Astrocyte (in vitro differentiated cells and primary cell): ENCODE measurements at places on chromosomes 1 and 21. TPM values are rescaled to one million over a fixed set of nuclear protein-coding genes. Genes with fewer than 3 reads are reported as not detected.
A peak's percentile ranks its signal among the peaks of the same experiment; 100 is the strongest.

DNA sequence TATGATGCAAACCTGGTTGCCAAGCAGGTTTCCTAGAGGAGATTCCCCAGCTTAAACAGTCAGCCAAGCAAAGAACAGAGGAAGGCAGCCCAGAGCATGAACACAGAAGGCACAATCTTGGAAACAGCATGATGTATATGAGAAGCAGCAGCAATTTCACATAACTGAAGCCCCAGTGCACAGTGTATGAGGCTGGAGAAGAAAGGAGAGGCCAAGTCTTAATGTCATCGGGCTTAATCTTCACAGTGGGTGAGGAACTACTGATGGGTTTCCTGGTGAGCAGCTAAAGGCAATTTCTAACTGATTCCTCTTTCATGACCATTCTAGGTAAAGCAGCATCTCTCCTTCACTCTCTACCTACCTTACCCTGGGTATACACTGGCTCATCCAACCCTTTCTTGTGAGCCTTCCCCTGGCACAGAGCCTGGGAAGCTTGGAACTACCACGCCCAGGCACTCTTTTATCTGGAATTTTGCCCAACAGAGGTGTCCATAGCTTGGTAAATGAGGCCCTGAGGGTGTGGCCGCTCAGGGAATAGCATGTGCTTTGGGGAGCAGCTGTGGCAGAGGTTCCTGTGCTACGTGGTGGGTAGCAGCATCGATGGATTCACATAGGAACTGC lies 22.0 kb downstream of the FYB2 start:
- DNase-seq: no peak

- no peak for DNase-seq
Measured at GRCh38 chr1:58837886-58838285, 54.0 kb upstream of the JUN start.

DNA sequence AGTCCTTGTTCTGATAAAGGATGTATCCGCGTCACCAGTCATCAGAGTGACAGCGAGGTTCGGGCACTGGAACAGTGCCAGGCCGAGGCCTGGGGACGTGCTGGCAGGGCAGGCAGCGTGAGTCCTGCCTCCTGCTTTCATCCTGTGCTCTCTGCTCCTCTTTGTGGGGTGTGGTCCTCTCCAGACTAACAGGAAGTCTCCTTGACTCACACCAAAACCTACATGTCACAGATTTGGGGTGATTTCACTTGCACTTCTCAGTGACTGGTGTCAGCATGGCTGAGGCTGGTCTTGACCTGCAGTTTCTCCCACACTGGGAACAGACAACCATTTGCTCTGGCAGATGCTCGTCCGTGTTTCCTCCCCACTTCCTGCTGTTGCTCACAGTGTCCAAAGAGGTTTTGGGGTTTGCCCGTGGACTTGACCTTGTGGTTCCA lies 8.8 kb upstream of the NLRP3 start:
- DNase-seq: no peak

DNA sequence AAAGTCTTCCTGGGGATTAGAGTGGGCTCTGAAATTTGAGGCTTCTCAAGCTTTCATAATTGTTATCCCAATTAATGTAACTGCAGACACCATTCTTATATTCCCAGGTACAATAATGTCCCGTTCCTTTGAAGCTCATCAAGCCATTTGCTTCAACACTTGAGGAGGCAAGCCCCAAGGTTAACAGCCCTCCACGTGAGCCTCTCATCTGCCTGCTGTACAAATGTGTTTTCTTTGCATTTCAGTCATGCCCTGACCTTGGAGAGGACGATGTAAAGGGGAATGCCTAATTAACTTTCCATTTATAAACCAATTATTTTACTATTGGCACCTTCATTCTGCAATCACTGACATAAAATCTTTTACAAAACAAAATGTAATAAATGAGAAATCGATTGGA lies 106.3 kb downstream of the SETD4 start:
- no peak for DNase-seq

COL6A2 gene
- 120 and 194 TPM in 2 replicates for total RNA-seq

DNA sequence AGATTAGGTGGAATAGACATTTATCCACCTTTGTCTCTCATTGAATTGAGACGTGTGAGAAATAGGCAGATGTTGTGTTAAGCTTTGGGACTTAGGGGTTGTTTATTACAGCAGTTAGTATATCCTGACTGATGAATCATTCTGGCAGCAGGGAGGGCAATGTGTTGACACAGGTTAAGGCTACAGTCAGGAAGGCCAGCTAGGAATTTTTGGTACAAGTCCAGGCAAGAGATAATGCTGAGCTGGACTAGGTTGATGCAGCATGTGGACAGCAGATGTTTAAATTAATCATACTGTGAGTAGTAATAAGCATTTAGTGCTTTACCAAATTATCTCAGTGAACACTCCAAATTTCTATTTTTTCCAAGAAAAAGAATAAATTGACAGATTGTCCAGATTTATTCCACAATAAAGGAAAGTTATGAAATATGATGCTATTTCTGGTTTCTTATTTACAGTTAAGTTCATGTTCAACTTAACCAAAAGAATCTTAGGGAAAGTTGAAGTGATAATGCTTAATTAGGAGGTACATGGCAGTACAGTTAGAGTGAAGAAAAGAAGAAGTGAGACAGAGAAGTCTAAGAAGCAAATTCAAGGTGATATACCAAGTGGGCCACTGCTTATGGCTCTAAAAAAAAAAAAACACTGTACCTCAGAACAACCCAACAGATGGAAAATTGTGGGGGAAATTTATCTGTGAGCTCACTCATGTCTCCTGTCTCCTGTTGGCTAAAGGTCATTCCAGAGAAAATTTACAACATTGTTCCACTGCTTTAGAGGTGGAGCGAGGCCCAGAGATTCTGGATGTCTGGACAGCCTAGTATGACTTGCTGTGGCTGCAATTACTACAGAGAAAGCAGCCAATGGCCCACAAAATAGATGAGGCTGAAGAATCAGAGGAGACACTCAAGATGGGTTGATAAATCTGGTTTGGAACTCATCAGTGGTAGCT lies 102.7 kb upstream of the C21orf91 start:
- DNase-seq: peak; percentile 94

GRCh38 chr1:232974971-232975370 lies 24.6 kb downstream of the NTPCR start:
- DNase-seq: peak; percentile 87

- no peak for DNase-seq
Measured at GRCh38 chr1:166813508-166814223, 25.6 kb upstream of the POGK start.

FCRL4 gene
- total RNA-seq: 0.48 TPM in 1 of 2 replicates, not detected in the other

AADACL3 gene
- 0.05 TPM in 1 of 2 replicates, not detected in the other for total RNA-seq
